Activated CD8-positive, alpha-beta memory T cell treated with anti-CD3 and anti-CD28 coated beads, Interleukin-2, amount 10 ng/mL, durations not matched to agents 7 days and 5 days (primary cell): ENCODE measurements at places on chromosomes 6 and 20. TPM values are rescaled to one million over a fixed set of nuclear protein-coding genes. Genes with fewer than 3 reads are reported as not detected.

- no peak overlapping the region for H3K27ac ChIP-seq
- H3K4me1 ChIP-seq: peaks cover 34% of the 10 kb centered on the region
- H3K36me3 ChIP-seq: peaks cover 3% of the 10 kb centered on the region
- DNase-seq: no peak
- H3K27me3 ChIP-seq: no peaks in the 10 kb centered on the region
Observed at GRCh38 chr6:106128981-106129781, 43.0 kb downstream of the PRDM1 start.

GRCh38 chr6:17032988-17033634 is 68.7 kb upstream of the STMND1 start:
- H3K4me1 ChIP-seq: no peaks in the 10 kb centered on the region
- no peak for DNase-seq
- no peak overlapping the region for H3K4me3 ChIP-seq
- H3K27ac ChIP-seq: no peak overlapping the region

DNA sequence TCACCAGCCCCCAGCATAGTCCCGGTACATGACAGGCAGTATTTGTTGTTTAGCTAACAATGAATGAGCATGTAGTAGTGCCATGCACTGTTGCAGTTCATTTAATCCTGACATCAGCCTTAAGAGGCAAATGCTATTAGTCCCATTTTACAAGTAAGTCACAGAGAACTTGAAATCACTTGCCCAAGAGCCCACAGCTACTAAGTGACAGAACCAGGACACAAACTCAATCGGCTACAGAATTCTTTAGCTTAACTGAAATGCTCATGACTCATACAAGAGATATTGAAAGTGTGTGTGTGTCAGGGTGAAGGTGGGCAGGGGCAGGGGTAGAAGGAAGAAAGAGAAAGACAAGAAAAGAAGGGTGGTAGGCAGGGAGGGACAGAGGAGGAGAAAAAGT is 52.7 kb downstream of the UNC5CL start:
- H3K4me1 ChIP-seq: no peaks in the 10 kb centered on the region
- peaks cover 50% of the 10 kb centered on the region for H3K27me3 ChIP-seq
- no peak overlapping the region for H3K4me3 ChIP-seq
- H3K27ac ChIP-seq: no peak overlapping the region

The GSTA3 gene
- not detected for total RNA-seq
